ENCODE measurements at places on chromosomes 13 and 19. TPM values are rescaled to one million over a fixed set of nuclear protein-coding genes. Genes with fewer than 3 reads are reported as not detected.

The RGS9BP gene
- total RNA-seq: 0.41 TPM

The RFX1 gene
- 16.2 TPM for total RNA-seq

The SUPT20H gene
- total RNA-seq: 68.3 TPM

The SYDE1 gene
- total RNA-seq: 0.55 TPM

The PDS5B gene
- 74.3 TPM for total RNA-seq

The CYP4F2 gene
- total RNA-seq: not detected

The ZNF766 gene
- 19.0 TPM for total RNA-seq

The ELSPBP1 gene
- total RNA-seq: not detected

The CLDN10 gene
- not detected for total RNA-seq

The FCAR gene
- not detected for total RNA-seq

The PROSER3 gene
- total RNA-seq: 51.1 TPM

The NDUFA11 gene
- total RNA-seq: 250 TPM
